ENCODE measurements at places on chromosomes 2 and 18. TPM values are rescaled to one million over a fixed set of nuclear protein-coding genes. Genes with fewer than 3 reads are reported as not detected.

The ALPG gene
- not detected for total RNA-seq

The RAB11FIP5 gene
- 21.4 TPM for total RNA-seq

The CGREF1 gene
- total RNA-seq = 0.28 TPM

The KIAA2012 gene
- total RNA-seq = under 0.01 TPM

The CCT4 gene
- total RNA-seq = 187 TPM

The PKP4 gene
- 37.5 TPM for total RNA-seq

The GCKR gene
- total RNA-seq = under 0.01 TPM

The SNORC gene
- total RNA-seq = 0.28 TPM

The ZC3H8 gene
- total RNA-seq = 0.18 TPM

DNA sequence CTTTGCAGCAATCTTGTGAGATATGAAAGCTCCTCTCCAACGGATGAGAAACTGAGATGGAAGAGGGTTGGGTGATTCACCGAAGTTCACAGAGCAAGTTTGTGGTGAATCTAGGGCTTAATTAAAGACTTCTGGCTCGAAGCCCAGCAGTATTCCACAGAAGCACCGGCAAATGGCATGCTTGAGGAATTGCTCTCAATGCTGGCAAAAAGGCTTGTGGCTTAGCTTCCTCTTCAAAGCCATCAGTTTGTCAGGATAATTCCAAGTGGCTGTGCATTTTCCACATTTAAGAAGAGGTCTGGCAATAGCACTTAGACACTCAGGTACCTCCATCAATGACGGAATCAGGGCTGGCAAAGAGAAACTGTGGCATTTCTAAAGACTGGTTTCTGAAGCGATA lies 98.7 kb upstream of the SLC66A3 start:
- peak; percentile 94 for DNase-seq
- no peaks in the 10 kb centered on the region for H3K4me1 ChIP-seq
- no peak overlapping the region for H3K4me3 ChIP-seq
- H3K36me3 ChIP-seq = no peaks in the 10 kb centered on the region

DNA sequence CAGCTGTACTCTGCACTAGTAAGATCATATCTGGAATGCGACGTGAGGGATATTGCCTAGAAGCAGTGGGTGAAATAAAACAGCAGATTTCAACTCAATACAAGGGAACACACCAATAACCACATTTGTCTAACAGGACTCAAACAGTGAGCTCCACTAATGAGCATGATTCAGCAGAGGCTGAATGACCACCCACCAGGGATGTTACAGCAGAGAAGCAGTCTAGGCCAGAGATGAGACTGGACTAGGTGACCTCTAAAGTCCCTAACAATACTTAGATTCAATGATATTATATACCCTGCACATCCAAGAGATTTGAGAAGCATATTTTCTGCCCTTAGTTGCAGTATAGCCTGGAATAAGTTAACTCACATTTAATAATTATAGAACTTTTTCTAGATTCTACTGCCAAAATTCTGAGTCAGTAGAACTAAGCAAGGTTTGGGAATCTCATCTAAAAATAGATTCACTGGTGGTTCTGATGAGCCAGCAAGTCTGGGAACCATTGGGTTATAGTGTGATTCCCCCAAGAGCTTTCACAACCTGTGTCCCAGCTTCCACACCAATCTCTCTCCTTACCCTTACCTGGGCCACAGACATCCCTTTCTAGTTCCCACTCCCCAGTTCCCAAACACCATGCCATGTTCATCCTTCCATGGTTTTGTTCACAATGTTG lies 6.3 kb downstream of the THOC1 start:
- no peaks in the 10 kb centered on the region for H3K27me3 ChIP-seq
- peak; percentile 15 for DNase-seq
- no peak overlapping the region for H3K27ac ChIP-seq
- H3K36me3 ChIP-seq = peaks cover 14% of the 10 kb centered on the region

DNA sequence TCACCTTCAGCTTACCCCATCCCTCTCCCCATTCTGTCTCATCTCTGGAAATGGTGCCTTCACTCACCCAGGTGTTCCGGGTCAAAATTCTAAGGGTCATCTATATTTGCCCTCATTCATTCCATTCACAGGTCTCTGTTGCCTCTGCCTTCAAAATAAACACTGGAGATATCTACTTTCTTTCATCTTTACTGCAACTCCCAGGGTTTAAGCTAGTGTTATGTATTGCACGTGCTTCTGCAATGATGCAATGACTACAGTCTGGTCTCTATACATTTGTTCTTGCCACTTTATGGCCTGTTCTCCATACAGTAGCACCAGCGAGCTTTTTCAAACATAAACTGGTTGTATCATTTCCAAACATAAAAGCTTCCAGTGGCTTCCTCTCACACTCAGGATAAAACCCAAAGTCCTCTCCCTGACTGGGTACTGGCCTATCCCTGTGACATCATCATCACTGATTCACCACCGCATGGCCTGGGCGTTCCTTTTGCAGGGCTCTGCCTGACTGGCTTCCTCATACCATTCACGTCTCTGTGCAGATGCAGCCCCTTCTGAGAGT lies 14.3 kb downstream of the DSG2 start:
- H3K27me3 ChIP-seq = no peaks in the 10 kb centered on the region
- H3K27ac ChIP-seq = no peak overlapping the region
- H3K4me3 ChIP-seq = no peak overlapping the region
- DNase-seq = peak; percentile 71

- no peak overlapping the region for H3K27ac ChIP-seq
- DNase-seq = no peak
- H3K27me3 ChIP-seq = peaks cover 5% of the 10 kb centered on the region
- H3K4me3 ChIP-seq = no peak overlapping the region
- no peaks in the 10 kb centered on the region for H3K4me1 ChIP-seq
Observed at GRCh38 chr2:118614841-118615271, 232.6 kb downstream of the EN1 start.

GRCh38 chr2:98160554-98160953 lies 73.6 kb downstream of the VWA3B start:
- peaks cover 19% of the 10 kb centered on the region for H3K27me3 ChIP-seq
- H3K4me3 ChIP-seq = no peak overlapping the region
- no peak for DNase-seq
- H3K27ac ChIP-seq = no peak overlapping the region
- H3K4me1 ChIP-seq = 0 out of 2 replicates have a peak, but pooled peaks cover 1% of the 10 kb centered on the region
- H3K36me3 ChIP-seq = no peaks in the 10 kb centered on the region

GRCh38 chr2:65281627-65282351 lies 54.2 kb downstream of the ACTR2 start:
- peak; percentile 33 for DNase-seq
- H3K27ac ChIP-seq = no peak overlapping the region
- H3K27me3 ChIP-seq = 0 out of 2 replicates have a peak, but pooled peaks cover 2% of the 10 kb centered on the region
- H3K4me1 ChIP-seq = peaks cover 7% of the 10 kb centered on the region

GRCh38 chr2:68287580-68288441 lies 31.9 kb downstream of the CNRIP1 start:
- H3K27me3 ChIP-seq = no peaks in the 10 kb centered on the region
- H3K4me3 ChIP-seq = no peak overlapping the region
- DNase-seq = peak; percentile 61
- H3K36me3 ChIP-seq = no peaks in the 10 kb centered on the region

DNA sequence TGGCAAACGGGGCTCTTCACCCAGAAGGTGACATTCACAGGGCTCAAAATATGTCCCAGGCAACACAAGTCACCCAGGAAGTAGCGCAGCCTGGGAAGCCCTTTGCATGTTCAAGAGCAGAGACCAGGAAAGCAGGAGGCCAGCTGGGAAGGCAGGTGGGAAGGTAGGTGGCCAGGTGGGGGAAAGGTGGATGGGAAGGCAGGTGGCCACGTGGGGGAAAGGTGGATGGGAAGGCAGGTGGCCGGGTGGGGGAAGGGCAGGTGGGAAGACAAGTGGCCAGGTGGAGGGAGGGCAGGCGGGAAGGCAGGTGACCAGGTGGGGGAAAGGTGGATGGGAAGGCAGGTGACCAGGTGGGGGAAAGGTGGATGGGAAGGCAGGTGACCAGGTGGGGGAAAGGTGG lies 102.7 kb downstream of the ZNF516 start:
- no peak overlapping the region for H3K4me3 ChIP-seq
- peaks cover 4% of the 10 kb centered on the region for H3K36me3 ChIP-seq
- H3K27ac ChIP-seq = no peak overlapping the region
- H3K27me3 ChIP-seq = no peaks in the 10 kb centered on the region

- H3K36me3 ChIP-seq = no peaks in the 10 kb centered on the region
- DNase-seq = peak; percentile 33
- no peak overlapping the region for H3K4me3 ChIP-seq
- H3K4me1 ChIP-seq = peaks cover 8% of the 10 kb centered on the region
Observed at GRCh38 chr2:215929602-215930335, 83.6 kb downstream of the MREG start.

- peak overlapping the region; percentile 27 for H3K27ac ChIP-seq
- DNase-seq = no peak
- no peaks in the 10 kb centered on the region for H3K27me3 ChIP-seq
- H3K4me3 ChIP-seq = no peak overlapping the region
- no peaks in the 10 kb centered on the region for H3K36me3 ChIP-seq
- peaks cover 18% of the 10 kb centered on the region for H3K4me1 ChIP-seq
Observed at GRCh38 chr2:99706735-99707134, 216.9 kb upstream of the REV1 start.

DNA sequence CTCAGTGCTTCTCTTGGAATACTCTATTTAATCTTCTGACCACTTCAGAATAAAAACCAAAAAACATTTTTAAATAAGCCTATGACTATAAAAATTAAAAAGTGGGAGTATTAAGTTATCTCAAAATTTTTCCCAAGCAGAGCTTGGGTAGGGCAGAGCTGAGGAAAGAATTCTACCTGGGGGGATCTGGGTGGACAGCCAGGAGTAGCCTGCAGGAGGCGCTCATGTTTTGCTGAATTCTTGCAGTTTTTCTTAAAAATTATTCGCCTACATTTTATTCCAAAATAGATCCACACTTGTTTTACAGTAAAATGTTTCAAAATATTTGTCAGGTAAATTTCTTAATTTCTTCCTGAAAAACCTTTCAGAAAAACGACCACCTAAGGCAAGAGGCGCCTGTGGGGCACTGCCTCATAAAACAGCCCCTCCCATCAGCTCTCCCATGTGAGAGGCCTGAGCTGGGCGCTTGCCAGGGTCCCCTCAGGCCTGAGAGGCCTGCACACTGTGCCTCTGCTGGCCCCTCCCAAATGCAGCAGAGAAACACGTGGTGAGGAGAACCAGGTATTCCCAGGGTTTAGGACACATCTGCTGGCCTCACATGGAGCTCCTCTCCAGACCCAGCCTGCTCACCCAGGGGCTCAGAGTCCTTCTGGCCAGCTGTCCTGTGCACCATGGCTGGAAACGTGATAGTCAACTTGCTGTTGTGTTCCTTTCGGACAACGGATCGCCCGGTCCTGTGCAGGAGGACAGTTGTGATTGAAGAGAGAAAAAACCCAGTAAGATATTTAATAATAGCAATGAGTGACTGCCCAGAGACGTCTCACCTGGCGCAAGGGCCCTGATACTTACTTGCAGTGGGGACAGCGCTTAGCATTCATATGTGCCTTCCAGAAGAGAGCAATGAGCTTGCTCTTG lies 17.5 kb downstream of the POLR1A start:
- H3K36me3 ChIP-seq = peaks cover 43% of the 10 kb centered on the region
- H3K4me1 ChIP-seq = no peaks in the 10 kb centered on the region
- no peaks in the 10 kb centered on the region for H3K27me3 ChIP-seq

DNA sequence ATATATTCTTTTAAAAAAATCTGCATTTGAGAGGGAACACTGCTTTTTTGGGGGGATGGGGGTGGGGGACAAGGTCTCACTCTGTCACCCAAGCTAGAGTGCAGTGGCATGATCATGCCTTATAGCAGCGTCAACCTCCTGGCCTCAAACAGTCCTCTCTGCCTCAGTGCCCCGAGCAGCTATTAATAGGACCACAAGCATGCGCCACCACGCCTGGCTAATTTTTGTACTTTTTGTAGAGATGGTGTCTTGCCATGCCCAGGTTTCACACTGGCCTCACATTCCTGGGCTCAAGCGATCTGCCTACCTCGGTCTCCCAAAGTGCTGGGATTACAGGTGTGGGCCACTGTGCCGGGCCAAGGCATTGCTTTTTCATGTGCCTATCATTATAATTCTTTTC lies 154.2 kb downstream of the ATAD2B start:
- DNase-seq = no peak
- no peaks in the 10 kb centered on the region for H3K27me3 ChIP-seq
- H3K27ac ChIP-seq = no peak overlapping the region
- H3K4me3 ChIP-seq = no peak overlapping the region
- H3K4me1 ChIP-seq = no peaks in the 10 kb centered on the region
- peaks cover 9% of the 10 kb centered on the region for H3K36me3 ChIP-seq

DNA sequence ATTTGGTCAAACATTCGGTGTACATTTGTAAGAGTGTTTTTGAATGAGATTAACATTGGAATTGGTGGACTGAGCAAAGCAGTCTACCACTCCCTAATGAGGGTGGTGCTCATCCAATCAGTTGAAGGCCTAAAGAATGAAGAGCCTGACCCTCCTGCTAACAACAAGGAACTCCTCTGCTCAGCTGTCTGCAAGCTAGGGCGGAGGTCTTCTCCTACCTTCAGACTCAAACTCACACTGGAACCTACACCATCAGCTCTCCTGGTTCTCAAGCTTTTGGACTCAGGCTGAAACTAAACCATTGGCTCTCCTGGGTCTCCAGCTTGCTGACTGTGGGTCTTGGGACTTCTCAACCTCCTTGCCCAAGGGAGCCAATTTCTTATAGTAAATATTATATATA lies 55.5 kb upstream of the NPAS2 start:
- no peaks in the 10 kb centered on the region for H3K36me3 ChIP-seq
- H3K4me1 ChIP-seq = peaks cover 15% of the 10 kb centered on the region
- no peak overlapping the region for H3K4me3 ChIP-seq
- no peaks in the 10 kb centered on the region for H3K27me3 ChIP-seq

DNA sequence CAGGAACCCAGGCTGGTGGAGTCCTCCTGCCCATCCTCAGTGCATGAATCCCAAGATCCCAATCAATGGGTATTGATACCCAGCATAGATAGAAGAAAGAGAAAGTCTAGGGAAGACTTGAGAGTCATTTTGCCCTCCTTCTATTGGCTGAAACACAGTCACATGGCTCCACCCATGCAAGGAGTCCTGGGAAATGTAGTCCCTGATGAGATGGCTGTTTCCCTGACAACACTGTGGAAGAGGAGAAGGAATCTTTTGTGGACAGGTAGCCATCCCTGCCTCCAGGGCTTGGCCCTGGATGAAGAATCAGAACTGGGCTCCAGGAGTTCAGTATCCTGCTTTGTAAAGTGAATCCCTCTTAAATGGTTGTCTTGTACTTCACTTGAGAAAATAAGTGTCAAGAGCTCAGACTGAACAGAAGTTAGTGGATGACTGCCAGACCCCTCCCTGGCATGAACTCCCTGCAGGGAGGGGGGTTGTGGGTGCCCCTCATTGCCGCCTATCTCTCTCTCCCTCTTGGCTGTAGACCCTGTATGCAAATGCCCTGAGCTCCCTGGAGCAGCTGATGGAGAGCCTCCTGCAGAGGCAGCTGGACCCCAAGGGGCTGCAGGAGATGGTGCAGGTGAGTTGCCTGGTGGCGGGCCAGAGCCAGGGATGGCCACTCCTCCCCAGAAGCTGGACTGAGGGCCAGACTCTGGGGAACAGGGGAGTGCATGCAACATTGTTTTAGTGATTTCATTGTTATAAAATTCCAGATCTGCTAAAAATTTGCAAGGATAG lies 36.1 kb downstream of the MROH2A start:
- no peaks in the 10 kb centered on the region for H3K36me3 ChIP-seq
- H3K4me3 ChIP-seq = no peak overlapping the region
- no peak overlapping the region for H3K27ac ChIP-seq
- H3K4me1 ChIP-seq = no peaks in the 10 kb centered on the region
- peaks cover 8% of the 10 kb centered on the region for H3K27me3 ChIP-seq

GRCh38 chr2:15812187-15812780 lies 128.1 kb upstream of the MYCN start:
- H3K27ac ChIP-seq = no peak overlapping the region
- H3K4me1 ChIP-seq = no peaks in the 10 kb centered on the region
- DNase-seq = no peak
- H3K36me3 ChIP-seq = no peaks in the 10 kb centered on the region

GRCh38 chr2:102839668-102840388 lies 78.0 kb downstream of the TMEM182 start:
- no peaks in the 10 kb centered on the region for H3K36me3 ChIP-seq
- DNase-seq = peak; percentile 17
- H3K4me1 ChIP-seq = no peaks in the 10 kb centered on the region
- H3K27ac ChIP-seq = no peak overlapping the region
- H3K4me3 ChIP-seq = no peak overlapping the region
